ENCODE measurements at places on chromosomes 1 and 21.

DNA sequence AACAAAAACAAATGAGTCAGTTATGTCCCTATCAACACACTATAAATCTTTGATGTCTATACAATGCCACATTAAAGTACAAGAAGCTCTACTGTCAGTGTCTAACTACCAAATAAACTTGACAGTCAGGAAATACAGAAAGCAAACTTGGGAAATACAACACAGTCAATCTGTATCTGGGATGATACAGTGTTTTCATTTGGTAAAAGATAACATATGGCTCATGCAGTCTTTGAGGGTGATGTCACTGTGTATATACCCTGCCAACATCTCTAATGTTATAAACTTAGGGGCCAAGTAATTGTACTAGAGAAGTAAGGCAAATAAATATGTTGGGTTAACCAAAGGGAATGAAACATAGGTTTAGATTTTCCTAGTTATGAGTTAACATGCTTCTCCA is 552.5 kb upstream of the ADAMTS5 start:
- DNase-seq = no peak

- no peak for DNase-seq
These were observed 1191.0 kb upstream of the NCAM2 start for GRCh38 chr21:19807201-19807600.

DNA sequence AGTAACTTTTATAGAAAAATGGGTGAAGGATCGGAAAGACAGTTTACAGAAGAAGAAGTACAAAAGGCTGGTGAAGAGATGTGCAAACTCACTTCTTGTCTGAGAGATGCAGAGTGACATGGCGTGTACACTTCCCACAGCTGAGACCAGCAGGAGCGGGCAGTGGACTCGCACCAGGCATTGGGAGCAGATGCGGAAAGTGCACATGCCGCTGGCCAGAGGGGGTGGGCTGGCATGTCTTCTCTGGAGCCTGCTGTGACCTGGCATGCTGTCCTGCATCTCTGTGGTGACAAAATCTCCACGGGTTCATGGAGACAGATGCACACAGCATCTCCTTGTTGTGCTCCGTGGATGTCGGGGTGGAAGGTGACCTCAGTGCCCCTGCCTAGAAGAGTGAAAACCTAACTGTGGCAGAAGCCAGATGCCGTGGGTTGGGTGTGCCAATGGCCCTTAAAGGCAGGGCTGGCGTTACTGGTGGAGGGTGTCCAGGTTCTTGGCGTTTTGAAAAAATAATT is 128.6 kb upstream of the COL6A1 start:
- DNase-seq = no peak

DNA sequence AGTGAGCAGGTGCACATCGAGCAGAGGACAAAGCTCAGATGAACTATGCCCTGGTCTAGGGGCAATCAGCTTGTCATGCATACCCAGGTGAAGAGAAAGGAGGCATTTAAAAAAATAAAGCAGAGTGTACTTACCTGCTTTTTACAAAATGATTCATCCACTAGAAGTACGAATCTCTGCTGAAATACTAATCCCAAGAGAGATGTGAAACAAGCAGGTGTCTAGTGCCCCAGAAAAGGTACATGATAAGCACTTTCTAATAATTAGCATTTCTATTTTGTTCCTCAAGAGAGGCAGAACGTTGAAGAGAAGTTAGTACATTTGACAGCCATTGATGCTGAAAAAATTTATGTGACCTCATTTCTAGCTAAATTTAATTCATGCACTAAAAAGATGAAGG is 31.1 kb downstream of the CHODL start:
- no peak for DNase-seq

- no peak for DNase-seq
These were observed 38.3 kb upstream of the GBP5 start for GRCh38 chr1:89310976-89311375.

DNA sequence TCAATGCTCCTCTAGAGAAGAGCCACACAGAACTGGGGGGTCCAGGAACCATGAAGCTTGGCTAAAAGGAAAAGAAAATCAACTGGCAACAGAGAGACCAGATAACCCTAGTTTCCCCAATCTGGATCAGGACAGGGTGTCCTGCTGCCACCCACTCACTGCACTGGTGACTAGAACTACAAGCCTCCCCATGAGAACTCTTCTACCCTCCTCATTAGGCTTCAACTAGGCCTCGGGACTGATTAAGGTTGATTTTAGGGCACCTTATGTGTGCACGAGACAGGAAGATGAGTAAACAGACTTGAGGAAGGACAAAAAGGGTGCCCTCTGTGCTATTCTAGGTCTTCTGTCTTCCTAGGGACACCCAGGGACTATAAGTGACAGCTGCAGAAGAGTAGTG is 2.3 kb upstream of the SF3B4 start:
- no peak for DNase-seq

GRCh38 chr1:98975113-98975512 is 29.5 kb downstream of the PLPPR5 start:
- DNase-seq = no peak

GRCh38 chr21:46227811-46228344 is 696 bp downstream of the LSS start:
- DNase-seq = no peak

DNA sequence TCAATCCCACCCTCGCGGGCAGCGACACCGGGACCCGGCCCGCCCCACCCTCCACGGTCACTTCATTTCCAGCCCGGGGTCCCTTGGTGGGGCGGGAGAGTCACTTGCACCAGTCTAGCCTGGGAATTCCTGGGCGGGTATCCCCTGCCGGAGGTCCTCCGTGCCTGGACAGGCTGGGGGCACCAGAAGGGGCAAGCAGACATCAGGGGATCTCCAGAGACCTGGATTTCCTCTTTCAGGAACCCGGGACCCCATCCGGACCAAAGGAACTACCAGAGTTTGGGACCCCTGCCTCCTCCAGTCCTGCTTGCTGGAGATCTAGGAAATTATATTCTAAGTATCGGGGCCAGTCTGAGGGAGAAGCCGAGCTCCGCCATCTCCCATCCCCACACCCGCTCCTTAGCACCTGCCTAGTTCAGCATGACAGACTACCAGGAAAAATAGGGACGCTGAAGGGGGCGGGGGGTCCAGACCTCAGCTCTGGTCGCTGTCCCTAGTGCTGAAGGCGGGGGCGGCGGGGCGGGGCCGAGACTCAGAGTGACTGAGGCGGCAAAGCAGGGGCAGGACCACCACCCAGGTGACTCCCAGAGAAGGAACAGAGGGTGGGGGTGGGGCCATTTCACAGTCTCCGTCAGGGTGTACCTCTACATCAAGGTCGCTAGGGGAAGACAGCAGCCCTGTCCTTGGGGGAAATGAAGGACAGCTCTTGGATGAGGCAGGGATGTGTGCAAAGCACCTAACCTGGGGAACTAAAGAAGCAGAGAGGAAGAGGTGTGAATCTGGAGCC is 832 bp downstream of the HCN3 start:
- peak; percentile 72 for DNase-seq

DNA sequence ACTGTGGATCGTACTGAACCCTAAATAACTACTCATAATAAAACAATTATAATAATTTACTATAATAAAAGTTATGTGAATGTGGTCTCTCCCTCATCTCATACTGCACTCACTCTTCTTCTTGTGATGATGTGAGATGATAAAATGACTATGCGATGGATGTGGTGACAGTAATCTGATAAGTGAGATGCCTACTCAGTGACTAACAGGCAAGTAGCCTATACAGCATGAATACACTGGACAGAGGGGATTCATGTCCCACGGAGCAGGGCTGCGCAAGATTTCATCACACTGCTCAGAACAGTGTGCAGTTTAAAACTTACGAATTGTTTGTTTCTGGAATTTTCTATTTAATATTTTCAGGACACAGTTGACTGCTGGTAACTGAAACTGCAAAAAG is 304.0 kb downstream of the DUSP10 start:
- no peak for DNase-seq

DNA sequence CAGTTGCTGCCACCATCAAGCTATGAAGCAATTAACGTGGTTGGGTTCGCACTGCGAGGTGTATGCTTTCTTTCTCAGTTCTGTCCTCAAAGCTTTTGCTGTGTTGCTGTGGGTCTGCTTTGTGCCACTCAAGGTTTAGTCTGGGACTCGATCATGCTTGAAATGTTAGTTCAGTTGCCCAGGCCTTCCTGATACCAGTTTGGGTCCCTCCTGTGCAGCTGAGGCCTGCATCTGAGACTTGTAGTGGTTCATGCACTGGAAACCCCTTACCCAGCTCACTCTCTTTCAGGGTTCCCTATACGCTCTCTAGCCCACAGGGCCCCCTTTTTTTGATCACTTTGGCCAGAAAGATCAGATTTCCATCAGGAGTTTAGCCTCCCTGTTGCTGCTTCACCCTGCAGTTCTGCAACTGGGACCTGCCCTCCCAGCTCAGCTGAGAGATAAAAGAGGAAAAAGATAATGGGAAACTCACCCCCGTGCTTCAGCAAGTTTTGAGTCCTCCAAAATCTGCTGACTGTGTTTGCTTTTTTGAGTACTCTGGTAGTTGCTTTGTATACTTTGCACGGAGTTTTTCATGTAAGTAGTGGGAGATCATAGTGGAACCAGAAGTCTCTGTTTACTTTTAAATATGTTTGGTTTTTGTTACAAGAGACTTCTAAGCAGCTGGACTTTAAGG is 317.0 kb downstream of the HHAT start:
- no peak for DNase-seq

GRCh38 chr1:43924516-43924915 is 9.1 kb upstream of the ARTN start:
- DNase-seq = no peak

DNA sequence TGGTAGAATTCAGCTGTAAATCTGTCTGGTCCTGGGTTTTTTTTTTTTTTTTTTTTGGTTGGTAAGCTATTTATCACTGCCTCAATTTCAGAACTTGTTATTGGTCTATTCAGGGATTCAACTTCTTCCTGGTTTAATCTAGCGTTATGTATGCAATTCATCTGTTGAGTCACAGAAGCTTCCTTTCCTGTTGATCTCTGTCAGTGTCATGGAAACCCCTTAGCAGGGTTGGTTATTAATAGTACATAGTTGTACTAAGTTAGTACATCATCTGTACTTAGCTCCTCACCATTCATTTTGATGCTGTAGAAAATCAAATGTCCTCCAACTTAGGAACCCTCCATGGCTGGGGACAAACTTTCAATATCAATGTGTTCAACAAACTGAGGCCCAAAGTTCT is 51.0 kb upstream of the BARHL2 start:
- no peak for DNase-seq

- no peak for DNase-seq
These were observed 51.5 kb upstream of the WNT2B start for GRCh38 chr1:112457241-112457640.

DNA sequence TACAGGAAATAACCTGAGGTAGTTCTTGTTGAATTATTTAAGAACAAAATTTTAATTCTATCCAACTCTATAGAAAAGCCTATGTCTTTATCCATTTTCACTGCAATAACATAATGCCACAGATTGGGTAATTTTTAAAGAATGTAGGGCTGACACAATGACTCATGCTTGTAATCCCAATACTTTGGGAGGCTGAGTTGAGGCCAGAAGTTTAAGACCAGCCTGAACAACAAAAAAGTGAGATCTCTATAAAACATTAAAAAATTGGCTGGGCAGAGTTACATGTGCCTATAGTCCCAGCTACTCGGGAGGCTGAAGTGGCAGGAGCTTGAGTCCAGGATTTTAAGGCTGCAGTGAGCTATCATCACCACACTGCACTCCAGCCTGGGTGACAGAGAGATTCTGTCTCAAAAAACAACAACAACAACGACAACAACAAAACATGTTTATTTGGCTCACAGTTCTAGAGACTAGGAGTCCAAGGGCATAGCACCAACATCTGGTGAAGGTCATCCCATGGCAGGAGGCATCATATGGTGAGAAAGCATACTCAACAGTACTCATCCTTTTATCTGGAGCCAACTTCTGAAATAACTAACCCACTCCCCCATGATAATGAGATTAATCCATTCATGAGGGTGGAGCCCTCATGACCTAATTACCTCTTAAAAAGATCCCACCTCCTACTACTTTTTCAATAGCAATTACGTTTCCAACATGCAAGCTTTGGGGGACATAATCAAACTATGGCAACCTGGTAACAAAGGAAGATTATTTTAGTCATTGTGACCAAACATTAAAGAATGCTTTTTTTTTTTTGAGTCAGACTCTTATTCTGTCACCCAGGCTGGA is 59.6 kb downstream of the ABL2 start:
- DNase-seq = no peak

- no peak for DNase-seq
These were observed 262.5 kb downstream of the HLX start for GRCh38 chr1:221141606-221142285.

DNA sequence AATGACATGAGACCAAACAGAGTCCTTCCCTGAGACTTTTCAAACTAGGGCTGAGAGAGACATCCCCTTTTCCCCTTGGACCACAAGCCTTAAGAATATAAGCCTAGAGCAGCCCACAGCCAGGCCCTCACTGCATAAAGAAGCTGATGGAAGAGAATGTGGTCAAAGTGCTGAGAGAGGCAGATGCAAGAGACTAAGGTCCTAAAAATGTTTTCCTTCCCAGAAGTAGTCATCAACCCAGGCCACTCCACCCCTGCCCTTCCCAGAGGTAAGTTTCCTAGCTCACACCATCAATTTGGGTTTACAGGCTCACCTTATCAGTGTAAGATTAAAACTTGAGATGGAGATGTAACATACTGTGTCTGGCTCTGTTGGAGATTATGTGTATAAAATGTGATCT is 58.2 kb downstream of the BCAR3 start:
- no peak for DNase-seq

DNA sequence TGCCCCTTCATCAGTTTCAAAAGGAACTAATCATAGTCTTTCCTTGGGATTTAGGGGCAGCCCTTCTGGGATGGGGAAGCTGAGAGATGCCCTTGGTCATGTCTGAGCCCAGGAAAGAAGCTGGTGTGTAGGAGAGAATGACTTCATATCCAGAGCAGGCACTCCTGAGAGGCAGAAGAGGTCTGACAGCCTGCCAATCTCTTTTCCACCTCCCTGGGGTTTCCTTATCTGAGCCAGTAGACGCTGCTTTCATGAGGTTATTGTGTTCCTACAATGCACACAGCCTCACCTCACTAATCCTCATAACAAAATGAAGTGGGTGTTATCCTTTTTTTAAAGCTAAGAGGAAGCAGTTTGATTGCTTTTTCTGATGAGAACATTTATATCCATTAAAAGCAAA is 14.1 kb downstream of the ROR1 start:
- DNase-seq = peak; percentile 67

- DNase-seq = no peak
These were observed 99.0 kb upstream of the LBR start for GRCh38 chr1:225526878-225527277.

DNA sequence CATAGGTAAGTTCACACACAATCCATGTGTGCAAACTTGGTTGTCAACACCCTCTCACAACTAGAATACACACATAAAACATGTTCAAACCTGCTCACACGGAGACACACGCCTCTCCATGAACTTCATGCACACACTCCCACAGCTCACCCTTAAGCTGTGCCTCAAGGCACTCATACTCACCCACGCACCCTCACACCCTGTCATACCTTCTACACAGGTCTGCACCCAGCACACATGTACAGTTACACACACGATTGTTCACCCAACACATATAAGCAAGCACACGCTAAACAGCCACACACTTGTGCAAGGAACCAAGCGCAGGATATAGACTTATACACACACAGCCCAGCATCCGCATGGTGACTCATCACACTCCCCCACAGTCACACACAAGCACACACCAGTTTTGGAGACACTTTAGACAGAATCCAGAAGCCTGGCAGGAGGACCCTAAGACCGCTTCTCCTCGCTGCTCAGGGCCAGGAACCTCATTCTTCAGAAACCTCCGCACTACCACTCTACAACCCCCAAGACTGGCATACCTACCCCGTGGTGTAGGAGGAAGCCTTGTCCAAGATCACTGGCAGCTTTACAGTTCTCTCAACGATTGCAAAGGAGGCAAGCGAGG is 58.7 kb upstream of the ZC3H12A start:
- DNase-seq = no peak
